Activated T-helper 9 cell treated with anti-CD3 and anti-CD28 coated beads, Interleukin-2, amount 50 U/mL, for 16 hours (primary cell): ENCODE measurements at places on chromosomes 12 and 14.

GRCh38 chr12:120999191-121000120, 16.8 kb downstream of the C12orf43 start:
- no peak for DNase-seq

DNA sequence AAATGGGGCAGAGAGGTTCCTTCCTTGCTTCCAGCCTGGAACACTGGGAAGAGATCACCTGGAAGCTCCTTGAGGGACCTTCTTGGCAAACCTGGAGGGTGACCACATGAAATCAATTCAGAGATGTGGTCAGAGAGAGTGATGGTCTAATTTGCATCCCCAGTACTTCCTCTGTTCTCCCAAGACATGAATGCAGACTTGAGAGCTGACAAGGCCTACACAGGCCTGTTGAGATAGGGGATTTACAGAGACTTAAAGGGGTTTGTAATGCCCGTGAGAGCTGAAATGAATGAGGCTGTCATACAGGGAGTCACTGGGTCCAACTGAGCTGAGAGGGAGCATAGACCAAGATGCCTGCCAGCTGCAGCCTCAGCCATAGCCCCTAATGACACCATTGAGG, 45.1 kb downstream of the TMX1 start:
- no peak for DNase-seq

GRCh38 chr12:14928931-14929330, 9.4 kb downstream of the ERP27 start:
- no peak for DNase-seq

DNA sequence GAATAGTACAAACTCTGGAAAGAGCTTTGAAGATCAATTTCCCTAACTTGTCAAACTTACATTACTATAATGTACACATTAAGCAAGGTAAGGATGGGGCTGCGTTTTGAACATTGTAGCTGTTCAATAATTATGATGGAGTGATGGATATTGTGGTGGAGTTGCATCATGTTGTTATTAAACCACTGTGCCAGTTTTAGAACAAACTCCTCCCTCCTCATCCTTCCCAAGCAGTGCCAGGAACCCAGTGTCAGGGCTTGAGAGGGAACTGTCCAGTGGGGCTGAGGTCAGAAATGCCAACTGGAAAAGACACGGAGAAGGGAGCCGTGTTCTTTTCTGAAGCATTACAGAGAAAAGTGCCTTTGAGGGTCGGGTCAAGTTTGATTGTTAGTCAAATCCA, 31.9 kb upstream of the PAPOLA start:
- DNase-seq: no peak
